MG63 (cell line): ENCODE measurements at places on chromosomes 5 and 9. TPM values are rescaled to one million over a fixed set of nuclear protein-coding genes. Genes with fewer than 3 reads are reported as not detected.

Gene GABRA6
- total RNA-seq = not detected in 2 replicates

Gene C7
- total RNA-seq = not detected in 2 replicates

Gene LRRC70
- total RNA-seq = 0.10 TPM in 1 of 2 replicates, not detected in the other

Gene ANXA2R
- 0.12 and 4.3 TPM in 2 replicates for total RNA-seq

Gene CMYA5
- 0.07 TPM in 1 of 2 replicates, not detected in the other for total RNA-seq

Gene GRAMD2B
- 6.2 and 30.3 TPM in 2 replicates for total RNA-seq

Gene OR1Q1
- total RNA-seq = not detected in 2 replicates

Gene PCDHB15
- total RNA-seq = 0.07 and 2.0 TPM in 2 replicates

Gene GPRIN1
- 21.0 and 32.2 TPM in 2 replicates for total RNA-seq
